Stimulated activated CD8-positive, alpha-beta memory T cell treated with anti-CD3 and anti-CD28 coated beads, Interleukin-2, amount 100 ng/mL, for 1 hour (primary cell): ENCODE measurements at places on chromosomes 5 and 9.

GRCh38 chr9:78712903-78713613, 416.1 kb downstream of the PSAT1 start:
- no peak for DNase-seq

DNA sequence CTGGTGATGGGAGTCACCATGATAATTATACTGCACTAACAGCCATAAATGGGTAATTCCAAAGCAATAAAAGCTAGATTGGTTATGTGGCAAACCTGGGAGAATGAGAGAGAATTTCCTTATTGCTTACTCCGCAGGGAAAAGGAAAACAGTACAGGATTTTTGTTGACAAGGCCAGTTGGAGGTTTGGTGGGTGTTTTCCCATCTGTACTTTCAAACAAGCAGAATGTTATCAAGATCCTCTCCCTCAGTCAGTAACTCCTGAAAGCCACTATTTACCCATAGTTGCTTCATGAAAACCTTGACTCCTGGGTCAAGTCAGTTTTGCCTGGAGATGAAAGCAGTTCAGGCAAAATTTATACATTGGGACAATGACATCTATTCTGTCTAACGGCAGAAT, 26.4 kb downstream of the IL9 start:
- no peak for DNase-seq

DNA sequence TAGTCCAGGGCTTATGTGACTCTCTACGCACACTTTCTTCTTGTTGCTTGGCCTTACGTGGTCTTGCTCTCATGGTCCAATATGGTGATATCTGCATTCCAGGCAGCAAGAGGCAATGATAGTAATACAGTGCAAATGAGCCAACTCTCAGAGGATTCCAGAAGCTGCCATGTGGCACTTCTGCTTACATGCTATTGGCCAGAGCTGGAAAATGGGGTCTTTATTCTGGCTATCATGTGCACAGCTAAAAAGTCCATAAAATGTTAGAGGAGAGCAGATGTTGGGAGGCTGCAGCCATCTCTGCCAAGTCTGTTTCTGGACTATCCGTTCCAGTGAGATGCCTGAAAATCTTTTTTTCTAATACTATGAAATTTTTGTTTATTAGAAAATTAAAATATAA, 2.9 kb upstream of the SEPTIN8 start:
- DNase-seq: no peak

DNA sequence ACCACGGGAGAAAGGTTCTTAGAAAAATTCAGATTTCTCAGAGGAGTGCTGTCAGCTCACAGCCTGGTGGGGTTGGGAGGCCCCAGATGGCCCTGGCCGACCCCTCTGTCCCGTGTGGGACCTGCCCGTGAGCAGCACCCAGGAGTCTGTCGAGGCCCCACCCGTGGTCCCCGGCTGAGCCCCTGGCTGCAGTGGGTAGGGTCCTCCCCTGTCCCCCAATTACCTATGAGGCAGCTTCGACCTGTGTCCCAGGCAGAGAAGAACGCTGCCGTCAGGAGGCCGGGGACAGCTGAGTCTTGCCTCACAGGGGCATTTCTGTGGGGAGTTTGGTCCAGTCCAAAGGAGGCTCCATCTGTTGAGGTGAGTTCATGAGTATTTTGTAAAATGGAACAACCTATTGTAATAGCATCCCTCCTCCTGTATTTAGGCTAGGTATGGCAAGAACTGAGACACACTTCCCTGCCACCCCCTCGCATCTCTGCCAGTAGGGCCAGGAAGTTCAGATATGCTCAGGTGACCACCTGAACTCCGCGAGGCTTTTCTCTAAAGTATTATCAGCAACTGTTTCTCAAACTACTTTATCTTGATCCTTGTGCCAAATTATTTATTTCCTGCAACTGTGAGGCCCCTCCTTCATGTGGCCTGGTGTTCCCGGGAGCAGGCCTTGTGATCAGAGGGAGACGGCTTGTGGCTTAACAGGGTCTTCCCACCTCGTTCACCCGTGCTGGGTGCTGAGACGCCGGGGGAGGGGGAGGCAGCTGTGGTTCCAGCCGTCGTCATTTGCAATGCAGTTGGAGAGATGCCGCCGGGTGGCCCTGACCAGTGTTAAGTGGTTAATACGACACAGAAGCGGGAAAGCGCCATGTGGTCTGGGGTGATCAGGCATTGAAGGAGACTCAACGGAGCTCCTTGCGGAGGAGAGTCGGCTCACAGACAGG, 1.7 kb downstream of the AHRR start:
- DNase-seq: no peak

DNA sequence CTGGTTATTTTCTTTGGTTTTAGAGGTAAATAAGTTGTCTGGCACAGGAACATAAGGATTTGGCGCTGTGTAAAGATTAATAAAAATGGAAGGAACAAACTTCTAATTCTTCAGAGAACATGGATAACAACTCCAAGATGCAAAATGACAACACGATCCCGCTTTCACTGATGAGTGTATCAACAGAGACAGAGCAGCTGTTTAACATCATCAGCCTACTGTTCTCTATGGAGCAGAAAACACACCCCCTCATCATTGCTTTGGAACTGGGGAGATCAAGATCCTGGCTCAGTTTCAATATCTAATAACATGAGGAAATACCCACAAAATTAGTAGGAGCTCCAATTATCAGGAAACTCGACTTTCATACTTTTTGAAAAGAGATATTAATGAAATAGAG, 8.3 kb upstream of the GAS1 start:
- DNase-seq: no peak

GRCh38 chr5:87184605-87185004, 83.1 kb upstream of the RASA1 start:
- DNase-seq: no peak

GRCh38 chr5:145811834-145812625, 23.1 kb downstream of the PRELID2 start:
- DNase-seq: no peak

GRCh38 chr5:117982691-117983090, 1005.7 kb downstream of the DTWD2 start:
- no peak for DNase-seq

GRCh38 chr5:153347611-153348010, 142.9 kb upstream of the GRIA1 start:
- no peak for DNase-seq

DNA sequence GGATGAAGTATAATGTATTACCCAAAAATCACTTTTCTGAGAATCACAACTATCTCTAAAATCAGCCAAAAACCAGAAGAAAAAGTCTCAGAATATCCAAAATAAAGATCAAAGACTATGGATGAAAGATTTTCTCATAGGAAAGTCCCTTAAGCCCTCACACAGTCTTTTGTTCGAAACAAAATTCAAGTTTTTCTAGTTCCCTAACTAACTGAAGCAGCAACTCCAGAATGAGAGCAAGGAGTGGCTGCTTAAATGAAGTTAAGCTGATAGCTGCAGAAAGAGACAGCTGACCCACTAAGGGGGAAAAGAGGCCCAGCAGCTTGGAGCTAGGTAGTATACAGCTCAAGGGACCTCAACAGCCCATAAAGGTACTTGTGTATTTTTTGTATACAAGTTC, 8.4 kb downstream of the ZBTB5 start:
- DNase-seq: no peak

DNA sequence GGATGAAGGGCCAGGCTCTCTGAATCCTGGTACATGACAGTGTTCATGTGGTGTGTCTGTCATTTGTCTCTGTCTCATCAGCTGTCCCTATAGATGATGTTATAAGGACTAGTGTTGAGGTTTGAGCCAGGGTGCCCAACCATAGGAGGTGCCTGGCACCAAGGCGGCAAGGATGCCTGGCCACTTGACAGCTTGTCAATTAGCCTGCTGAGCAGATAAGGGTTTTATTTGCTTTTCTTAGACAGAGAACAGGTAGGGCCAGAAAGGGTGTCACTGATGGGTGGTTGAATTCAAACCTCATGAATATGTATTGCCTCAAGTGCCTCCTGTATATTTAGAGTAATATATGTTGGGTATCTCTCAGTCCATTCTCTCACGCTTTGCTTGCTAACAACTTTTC, 30.1 kb upstream of the AUH start:
- no peak for DNase-seq

- no peak for DNase-seq
These were observed 230.8 kb downstream of the AGTPBP1 start for GRCh38 chr9:85510830-85511504.
